NCI-H1694 treated with DMSO at 0.1 percent for 48 hours (cell line): ENCODE measurements at places on chromosomes 7 and 10.

DNA sequence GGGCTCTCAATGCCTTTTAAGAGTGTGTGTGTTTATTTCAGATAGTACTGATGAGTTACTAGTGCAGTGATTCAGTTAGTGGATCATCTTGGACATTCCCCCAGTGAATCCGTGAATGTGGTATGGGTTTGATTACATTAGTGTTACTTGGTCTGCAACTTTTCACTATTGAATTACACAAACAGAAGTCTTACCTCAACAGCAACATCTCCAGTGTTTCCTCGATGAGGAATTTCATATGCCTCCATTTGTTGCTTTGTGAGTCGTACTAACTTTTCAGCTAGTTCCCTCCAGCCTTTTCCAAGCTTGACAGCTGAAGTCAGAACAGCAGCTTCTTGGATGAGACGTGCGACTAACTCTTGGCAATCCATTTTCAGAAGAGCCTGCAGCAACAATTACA lies 63.2 kb downstream of the MACC1 start:
- DNase-seq = no peak

GRCh38 chr7:113142385-113143119 lies 24.2 kb upstream of the SMIM30 start:
- no peak for DNase-seq

DNA sequence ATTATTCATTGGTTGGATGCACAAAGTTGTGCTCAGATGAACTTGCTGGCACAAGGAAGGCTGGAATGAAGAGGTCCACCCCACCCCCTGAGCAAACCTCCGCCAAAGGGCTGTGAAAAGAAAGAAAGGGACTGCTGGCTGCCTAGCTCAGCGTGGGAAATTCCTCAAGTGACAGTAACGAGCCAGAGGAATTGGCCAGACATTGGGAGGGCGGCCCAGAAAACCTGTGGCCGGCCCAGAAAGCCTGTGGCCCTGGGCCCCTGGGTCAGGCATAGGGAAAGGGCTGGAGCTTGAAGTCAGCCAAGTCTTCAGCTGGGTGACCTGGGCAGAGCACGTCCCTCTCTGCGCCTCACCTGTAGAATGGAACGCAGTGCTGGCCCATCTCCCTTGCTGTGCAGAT lies 30.6 kb upstream of the CTBP2 start:
- DNase-seq = no peak

- DNase-seq = no peak
Observed at GRCh38 chr10:69179089-69179742, 818 bp upstream of the SUPV3L1 start.

DNA sequence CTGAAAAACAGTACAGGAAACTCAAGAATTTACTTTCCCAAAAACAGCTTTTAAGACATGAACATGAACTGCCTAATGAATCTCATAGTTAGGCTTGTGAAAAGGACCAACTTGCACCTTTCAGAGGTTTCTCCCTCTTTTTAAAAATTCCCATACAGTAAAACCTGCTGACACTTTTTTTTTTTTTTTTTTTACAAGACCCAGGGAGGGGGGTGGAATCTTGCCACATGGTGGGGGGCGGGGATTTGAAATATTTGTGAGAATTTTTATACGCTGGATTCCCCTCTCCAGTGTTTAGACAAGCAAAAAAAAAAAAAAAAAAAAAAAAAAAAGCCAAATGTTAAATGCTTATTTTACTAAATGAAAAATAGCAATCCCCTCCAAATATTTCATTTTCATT lies 57.4 kb downstream of the HIBADH start:
- DNase-seq = no peak

GRCh38 chr10:20975236-20975635 lies 78.1 kb upstream of the NEBL start:
- DNase-seq = no peak

GRCh38 chr7:106466867-106467266 lies 182.1 kb upstream of the NAMPT start:
- no peak for DNase-seq

DNA sequence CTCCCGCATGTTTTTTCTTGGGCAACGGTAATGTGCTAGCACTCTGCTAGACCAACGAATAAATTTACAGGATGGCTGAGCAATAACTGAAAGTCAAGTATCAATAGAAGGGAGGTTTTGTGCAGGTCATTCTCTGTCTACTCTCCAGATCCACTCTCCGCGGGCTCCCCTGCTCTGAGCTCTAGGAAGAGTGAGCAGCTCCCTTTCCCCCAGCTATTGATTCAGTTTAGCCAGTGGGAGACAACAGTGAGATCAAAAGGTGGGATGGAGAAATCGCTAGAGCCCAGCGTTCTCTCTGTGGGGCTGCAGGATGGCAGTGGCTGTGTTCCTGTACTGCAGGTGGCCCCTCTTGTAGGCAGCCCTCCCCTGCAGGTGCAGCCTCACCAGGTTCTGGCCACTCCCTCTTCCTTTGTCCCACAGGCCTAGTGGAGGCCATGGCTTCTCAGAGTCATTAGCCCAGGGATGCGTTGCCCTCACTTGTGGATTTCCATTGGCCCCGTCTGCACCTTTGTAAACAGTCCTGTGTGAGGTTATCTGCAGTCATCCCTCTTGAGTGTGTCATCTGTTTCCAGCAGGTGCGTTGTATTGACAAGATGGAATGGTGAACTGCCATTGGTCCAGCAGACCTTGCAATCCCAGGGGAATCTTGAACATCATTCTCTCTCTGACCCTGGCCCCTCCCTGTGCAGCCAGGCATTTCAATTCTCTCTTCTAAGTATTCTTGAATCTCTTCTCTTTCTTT lies 11.1 kb downstream of the MSRB2 start:
- DNase-seq = no peak
